Stimulated activated naive CD8-positive, alpha-beta T cell treated with anti-CD3 and anti-CD28 coated beads, Interleukin-15, amount 100 ng/mL, for 72 hours (primary cell): ENCODE measurements at places on chromosomes 16 and 17.
A peak's percentile ranks its signal among the peaks of the same experiment; 100 is the strongest.

DNA sequence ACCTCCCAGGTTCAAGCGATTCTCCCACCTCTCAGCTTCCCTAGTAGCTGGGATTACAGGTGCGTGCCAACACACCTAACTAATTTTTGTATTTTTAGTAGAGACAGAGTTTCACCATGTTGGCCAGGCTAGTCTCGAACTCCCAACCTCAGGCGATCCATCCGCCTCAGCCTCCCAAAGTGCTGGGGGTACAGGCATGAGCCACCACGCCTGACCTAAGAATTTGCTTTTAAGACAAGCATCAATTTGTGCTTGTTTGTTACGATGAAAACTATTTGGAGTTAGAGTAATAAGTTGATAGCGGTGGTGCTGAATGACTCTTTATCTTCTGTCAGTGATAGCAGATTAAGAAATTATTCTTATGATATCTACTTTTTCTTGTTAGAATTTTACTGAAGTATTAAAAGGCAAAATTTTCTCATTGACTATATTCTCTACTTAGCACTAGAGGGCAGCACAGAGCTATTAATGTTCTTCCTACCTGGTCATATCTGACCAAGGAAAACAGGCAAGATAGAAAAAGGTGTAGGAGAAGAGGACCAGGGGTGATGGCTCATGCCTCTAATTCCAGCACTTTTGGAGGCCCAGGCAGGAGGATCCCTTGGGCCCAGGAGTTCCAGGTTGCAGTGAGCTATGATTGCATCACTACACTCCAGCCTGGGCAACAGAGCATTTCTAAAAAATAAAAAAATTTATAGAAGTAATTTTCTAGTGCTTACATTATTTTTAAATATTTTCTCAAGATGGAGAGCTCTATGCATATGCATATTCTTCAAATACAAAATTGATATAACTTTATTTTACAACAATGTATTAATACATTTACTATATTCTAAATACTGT is 24.5 kb downstream of the STXBP4 start:
- no peak for DNase-seq

DNA sequence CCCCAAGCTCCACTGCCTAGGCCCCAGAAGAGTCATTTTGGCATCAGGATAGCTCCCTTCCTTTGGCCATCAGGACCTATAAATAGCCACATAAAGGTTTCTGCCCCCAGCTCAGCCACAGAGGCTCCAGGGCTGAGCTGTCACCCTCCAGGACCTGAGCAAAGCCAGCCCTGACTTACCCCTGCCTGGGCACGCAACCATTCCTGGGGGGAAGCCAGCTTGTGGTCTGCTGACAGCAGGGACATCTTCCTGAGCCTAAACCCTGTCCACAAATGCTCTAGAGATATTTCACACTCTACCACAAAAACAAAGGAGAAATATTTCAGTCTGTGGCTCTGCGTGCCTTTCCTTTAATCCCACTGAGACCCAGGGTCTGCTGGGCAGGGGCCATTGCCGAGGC is 123.7 kb upstream of the CCL2 start:
- DNase-seq, result no peak

- DNase-seq, result no peak
Measured at GRCh38 chr17:6059406-6059805, 10.8 kb upstream of the WSCD1 start.

DNA sequence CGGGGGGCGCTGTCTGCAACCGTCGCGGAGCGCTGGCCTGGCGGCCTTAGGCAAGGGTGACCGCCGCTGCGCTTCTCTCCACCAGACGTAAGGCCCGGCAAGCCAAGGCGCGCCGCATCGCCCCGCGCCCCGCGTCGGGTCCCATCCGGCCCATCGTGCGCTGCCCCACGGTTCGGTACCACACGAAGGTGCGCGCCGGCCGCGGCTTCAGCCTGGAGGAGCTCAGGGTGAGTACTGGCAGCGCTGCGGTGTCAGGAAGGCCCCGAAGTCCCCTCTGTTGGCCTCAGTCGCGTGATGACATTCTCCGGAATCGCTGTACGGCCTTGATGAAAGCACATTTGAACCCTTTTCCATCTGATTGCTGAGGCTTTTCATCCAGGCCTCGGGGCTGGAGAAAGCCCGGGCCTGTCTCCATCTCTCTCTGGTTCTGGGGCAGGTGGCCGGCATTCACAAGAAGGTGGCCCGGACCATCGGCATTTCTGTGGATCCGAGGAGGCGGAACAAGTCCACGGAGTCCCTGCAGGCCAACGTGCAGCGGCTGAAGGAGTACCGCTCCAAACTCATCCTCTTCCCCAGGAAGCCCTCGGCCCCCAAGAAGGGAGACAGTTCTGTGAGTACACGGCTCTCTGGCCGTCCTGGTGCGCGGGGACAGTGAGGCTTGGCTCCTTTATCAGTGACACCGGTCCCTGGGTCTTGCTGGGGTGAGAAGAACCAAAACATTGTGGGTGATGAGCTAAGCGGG is 831 bp downstream of the RPL13 start:
- no peak for DNase-seq

DNA sequence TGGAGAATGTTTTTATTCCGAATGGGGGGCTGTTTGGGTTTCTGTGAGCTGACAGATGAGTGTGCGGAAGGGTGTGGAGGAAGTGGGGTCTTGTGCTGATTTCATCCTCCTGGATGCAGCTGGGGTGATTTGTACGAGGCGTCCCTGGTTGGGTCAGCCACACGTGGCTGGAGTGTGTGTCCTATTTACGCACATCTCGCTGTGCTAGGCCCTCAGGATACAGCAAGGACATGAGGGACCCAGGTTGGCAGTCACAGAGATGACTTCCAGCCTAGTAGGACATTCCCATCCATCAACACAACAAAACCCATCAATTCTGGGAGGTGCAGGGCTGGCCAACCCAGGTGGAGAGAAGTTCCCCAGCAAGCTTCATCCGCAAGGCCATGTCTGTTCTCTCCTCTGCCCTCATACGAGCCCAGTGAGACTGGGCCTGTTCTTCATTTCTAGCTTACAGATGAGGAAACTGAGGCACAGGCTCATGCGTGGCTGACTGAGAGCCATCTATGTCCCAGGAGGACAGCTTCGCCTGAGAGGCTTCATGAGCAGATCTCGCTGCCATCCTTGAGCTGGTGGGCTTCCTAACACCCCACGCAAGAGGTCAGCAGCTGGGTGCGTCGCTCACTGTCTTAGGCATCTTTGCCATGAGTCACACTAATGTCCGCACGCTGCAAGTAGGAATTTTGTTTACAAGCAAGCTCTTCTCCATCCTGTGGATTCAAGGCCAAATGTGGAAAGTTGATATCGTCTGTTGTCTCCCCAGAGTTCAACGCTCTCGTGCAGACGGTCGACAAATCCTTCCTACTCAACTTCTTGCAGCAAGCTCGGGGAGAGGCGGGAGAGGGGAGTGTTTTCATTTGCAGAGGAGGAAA is 24.4 kb downstream of the IRF8 start:
- no peak for DNase-seq

- no peak for DNase-seq
Measured at GRCh38 chr17:42872251-42872965, 21.4 kb downstream of the AOC3 start.

- no peak for DNase-seq
Measured at GRCh38 chr16:31535737-31536136, 8.0 kb downstream of the AHSP start.

GRCh38 chr17:68458260-68459036 is 1.2 kb upstream of the WIPI1 start:
- DNase-seq, result no peak

- no peak for DNase-seq
Measured at GRCh38 chr17:81026266-81027036, 8.5 kb upstream of the BAIAP2 start.

DNA sequence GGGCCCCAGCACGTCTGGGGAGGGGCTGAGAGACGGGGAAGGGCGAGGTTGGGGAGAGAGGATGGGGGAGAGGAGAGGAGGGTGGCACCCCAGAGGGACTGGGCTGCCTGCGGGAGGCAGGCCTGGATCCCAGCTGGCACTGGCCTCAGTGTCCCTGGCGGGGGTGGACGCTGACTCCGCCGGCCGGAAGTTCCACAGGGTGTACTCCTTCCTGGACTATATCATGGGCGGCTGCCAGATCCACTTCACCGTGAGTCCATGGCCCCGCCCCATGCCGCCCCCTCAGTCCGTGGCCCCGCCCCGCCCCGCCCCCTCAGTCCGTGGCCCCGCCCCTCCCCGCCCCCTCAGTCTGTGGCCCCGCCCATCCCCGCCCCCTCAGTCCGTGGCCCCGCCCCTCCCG is 11.3 kb downstream of the CPNE7 start:
- DNase-seq, result no peak

- no peak for DNase-seq
Measured at GRCh38 chr17:17033466-17033865, 8.8 kb upstream of the MPRIP start.

GRCh38 chr17:18258356-18259038 is at the start of gene FLII:
Gene FLII (minus strand): TSS chr17:18258738. CDS start chr17:18258690, 48 bp downstream.
- DNase-seq, result peak; percentile 39

- no peak for DNase-seq
Measured at GRCh38 chr16:27543801-27544200, 5.9 kb downstream of the GTF3C1 start.

- no peak for DNase-seq
Measured at GRCh38 chr17:7352503-7352889, 534 bp downstream of the KCTD11 start.

- no peak for DNase-seq
Measured at GRCh38 chr16:35305476-35305875, 1846.1 kb downstream of the TP53TG3F start.

DNA sequence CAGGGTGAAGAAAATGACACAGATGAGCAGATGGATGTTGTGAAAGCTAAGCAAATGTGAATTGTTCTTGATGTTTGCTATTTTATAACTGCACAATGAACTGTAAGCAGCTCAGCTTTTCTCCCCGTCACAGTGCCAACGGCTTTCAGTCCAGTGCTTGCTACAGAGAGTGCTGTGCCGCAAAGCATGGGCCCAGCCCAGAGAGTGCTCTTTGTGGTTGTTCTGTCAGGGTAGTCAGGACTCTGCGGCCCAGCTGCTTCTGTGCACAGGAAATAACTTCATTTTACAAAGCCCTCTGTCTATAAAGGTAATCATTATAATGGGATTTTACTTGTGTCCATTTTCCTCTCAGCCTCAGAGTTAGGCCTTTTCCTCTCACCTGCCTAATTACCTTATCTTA is 39.1 kb downstream of the CDRT15 start:
- DNase-seq, result peak; percentile 84

GRCh38 chr17:8038954-8039610 is at the start of gene ALOX15B:
Gene ALOX15B (plus strand): TSS chr17:8039059. CDS start chr17:8039156, 97 bp downstream.
- peak; percentile 22 for DNase-seq

GRCh38 chr16:28040039-28040438 is 23.5 kb downstream of the GSG1L start:
- no peak for DNase-seq

- no peak for DNase-seq
Measured at GRCh38 chr16:78278056-78278450, 178.6 kb downstream of the WWOX start.

DNA sequence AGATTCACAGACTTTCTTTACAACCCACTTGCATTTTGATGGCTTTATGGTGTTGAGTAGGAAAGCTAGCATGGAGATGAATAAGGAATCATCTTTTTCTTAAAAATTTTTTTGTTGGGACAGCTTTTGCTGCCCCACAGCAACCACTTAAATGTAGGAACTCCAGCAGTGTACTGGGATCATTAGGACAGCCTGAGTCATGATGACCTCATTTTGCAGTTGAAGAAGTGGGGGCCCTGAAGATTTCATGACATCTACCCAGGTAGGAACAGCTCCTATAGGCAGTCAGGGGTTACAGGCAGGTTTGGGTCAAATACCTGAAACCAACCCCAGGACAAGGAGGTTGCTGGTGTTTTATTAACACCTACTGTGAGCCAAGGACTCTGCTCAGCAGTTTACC is 2.1 kb downstream of the METTL22 start:
- no peak for DNase-seq

GRCh38 chr17:31291820-31292219 is 5.2 kb downstream of the OMG start:
- DNase-seq, result no peak

DNA sequence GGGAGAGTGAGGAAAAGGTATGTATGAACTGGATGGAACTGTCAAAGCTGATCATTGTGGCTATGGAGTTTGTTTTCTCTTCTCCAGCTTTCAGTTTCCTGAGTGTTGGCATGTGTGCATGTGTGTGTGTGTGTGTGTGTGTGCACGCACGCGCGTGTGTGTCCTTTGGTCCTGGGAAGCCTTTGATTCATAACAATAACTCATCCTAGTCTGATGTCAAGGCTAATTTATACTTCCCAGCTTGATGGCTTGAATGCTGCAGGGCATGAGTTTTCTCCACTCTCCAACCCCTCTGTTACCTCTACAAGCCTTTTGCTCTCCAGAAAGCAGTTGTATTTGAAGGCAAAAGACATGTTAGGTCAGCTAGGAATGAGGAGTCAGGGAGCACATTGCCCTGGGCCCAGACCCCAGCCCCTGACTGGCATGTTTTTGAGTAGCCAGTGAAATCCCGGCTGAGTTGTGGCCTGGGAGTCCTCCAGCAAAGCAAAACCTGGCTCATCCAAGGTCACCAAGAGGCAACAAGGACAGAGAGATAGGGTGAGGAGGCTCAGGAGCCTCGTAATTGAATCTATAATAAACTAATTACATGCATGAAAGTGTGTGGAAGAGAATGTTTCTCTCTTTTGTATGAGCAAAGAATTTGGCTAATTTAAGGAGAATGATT is 8.9 kb upstream of the CDC42EP4 start:
- DNase-seq, result no peak

- no peak for DNase-seq
Measured at GRCh38 chr17:27893841-27894503, 807 bp upstream of the LYRM9 start.

DNA sequence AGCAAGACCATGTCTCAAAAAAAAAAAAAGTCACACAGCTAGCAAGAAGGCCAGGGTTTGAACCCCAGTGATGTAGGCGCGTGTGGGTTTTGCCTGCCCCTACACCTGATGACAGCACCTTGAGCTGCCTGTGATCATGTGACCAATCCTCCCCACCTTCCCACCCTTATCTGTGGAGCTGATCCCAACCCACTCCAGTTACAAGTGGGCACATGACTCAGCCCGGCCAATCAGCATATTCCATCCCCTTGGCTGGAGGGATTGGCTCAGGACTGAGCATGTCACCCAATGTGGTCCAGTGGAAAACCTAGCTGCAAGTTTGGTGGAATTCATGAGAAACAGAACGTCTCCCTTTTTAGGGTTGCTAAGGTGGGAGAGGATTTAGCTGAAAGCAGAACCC is 6.6 kb downstream of the TMEM114 start:
- DNase-seq, result no peak
